ENCODE measurements at places on chromosomes 1 and 21. TPM values are rescaled to one million over a fixed set of nuclear protein-coding genes. Genes with fewer than 3 reads are reported as not detected.

- H3K4me1 ChIP-seq, result no peaks in the 10 kb centered on the region
- no peaks in the 10 kb centered on the region for H3K36me3 ChIP-seq
- no peaks in the 10 kb centered on the region for H3K27me3 ChIP-seq
- H3K27ac ChIP-seq, result no peak overlapping the region
- no peak for DNase-seq
- H3K4me3 ChIP-seq, result no peak overlapping the region
These were observed 12.4 kb downstream of the LYST start for GRCh38 chr1:235854347-235854746.

Gene LIN9
- 8.6 TPM for total RNA-seq

DNA sequence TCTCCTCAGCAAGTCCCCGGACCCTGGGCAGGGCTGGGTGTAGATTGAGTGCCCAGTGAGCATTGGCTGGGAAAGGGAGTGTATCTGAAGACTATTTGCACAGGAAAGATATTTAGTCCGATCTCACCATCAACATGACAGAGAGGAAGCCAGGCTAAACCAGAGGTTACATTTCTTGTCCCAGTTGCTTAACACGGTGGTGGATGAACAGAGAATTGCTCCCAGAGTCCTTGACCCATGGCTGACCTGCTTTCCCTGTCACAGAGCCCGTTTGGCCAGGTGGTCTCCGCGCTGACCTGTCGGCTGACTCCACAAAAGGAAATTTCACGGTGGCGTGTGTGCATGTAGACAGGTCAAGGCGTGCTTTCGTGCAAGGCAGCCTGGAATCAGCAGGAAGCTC, 83.5 kb downstream of the BEND5 start:
- H3K36me3 ChIP-seq, result no peaks in the 10 kb centered on the region
- DNase-seq, result no peak
- H3K27me3 ChIP-seq, result no peaks in the 10 kb centered on the region
- H3K4me3 ChIP-seq, result no peak overlapping the region
- H3K4me1 ChIP-seq, result no peaks in the 10 kb centered on the region

Gene OR2L8
- total RNA-seq, result not detected

Gene ANKRD35
- total RNA-seq, result 2.2 TPM

Gene MROH9
- not detected for total RNA-seq

DNA sequence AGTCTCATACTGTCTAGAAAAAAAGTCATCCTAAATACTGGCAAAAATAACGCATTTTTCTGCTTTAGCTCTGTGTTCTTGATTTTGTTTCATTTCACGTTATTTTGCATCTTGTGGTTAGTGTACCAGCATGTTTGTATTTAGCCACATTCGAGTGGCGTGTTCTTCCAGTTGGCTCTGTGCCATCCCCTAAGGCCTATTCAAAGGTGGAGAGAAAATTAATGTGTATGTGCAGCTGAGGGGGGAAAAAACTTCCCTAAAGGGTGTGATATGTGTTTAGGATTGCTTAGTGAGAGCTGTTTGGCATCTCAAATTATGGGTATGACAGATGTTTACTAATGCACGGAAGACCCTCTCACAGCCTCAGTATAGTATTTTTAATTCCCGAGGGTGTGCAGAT, 12.1 kb downstream of the DNAJC16 start:
- H3K4me1 ChIP-seq, result no peaks in the 10 kb centered on the region
- H3K27me3 ChIP-seq, result no peaks in the 10 kb centered on the region
- no peak overlapping the region for H3K27ac ChIP-seq

GRCh38 chr1:113307771-113308445, 82.4 kb upstream of the MAGI3 start:
- no peak for DNase-seq
- H3K27me3 ChIP-seq, result no peaks in the 10 kb centered on the region
- no peak overlapping the region for H3K27ac ChIP-seq

Gene MLLT11
- 6.3 TPM for total RNA-seq

Gene PCNT
- 14.7 TPM for total RNA-seq

DNA sequence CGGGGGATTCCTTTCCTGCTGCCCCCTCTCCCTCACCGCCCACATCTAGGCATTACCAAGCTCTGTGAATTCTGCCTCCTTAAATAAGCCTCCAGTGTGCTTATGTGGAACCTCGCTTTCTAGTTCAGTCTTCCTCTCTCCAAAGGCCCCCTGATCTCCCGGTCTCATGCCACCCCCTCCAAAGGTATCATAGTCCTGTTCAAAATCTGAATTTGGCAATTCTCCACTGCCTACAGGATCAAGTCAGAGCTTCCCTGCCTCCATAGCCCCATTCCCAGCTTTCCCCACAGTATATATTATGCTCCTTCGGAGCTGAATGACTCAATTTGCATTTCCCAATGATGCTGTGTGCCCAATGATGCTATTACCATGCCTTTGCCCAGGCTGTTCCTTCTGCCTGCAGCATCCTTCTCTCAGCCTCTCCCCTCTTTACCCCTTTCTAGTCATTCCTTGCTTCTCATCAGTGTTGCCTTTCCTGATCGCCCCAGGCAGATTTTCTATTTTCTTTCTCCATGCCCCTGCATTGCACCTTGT, 1.7 kb downstream of the AZIN2 start:
- no peak overlapping the region for H3K4me3 ChIP-seq
- DNase-seq, result no peak
- peaks cover 10% of the 10 kb centered on the region for H3K4me1 ChIP-seq
- H3K27me3 ChIP-seq, result no peaks in the 10 kb centered on the region

Gene C1orf198
- 39.7 TPM for total RNA-seq

DNA sequence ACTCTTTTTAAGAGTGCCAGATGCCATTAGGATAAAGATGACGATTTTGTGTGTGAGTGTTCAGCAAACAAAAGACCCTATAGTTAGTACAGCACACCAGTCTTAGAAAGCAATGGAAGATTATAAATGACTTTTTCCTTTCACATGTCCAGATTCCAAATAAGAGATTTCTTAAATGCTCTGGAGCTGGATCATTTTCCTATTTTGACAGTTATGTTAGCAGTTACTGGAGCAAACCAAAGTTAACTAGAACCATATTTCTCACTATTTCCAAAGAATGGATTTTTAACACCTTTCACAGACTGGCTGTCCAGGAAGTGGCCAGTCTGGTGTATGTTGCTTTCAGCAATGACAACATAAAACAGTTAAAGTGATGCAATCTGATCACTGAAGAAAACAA, 905.8 kb upstream of the ADGRL2 start:
- H3K27ac ChIP-seq, result no peak overlapping the region
- H3K4me1 ChIP-seq, result no peaks in the 10 kb centered on the region
- no peaks in the 10 kb centered on the region for H3K27me3 ChIP-seq
- no peak overlapping the region for H3K4me3 ChIP-seq
- DNase-seq, result no peak
- H3K36me3 ChIP-seq, result no peaks in the 10 kb centered on the region

DNA sequence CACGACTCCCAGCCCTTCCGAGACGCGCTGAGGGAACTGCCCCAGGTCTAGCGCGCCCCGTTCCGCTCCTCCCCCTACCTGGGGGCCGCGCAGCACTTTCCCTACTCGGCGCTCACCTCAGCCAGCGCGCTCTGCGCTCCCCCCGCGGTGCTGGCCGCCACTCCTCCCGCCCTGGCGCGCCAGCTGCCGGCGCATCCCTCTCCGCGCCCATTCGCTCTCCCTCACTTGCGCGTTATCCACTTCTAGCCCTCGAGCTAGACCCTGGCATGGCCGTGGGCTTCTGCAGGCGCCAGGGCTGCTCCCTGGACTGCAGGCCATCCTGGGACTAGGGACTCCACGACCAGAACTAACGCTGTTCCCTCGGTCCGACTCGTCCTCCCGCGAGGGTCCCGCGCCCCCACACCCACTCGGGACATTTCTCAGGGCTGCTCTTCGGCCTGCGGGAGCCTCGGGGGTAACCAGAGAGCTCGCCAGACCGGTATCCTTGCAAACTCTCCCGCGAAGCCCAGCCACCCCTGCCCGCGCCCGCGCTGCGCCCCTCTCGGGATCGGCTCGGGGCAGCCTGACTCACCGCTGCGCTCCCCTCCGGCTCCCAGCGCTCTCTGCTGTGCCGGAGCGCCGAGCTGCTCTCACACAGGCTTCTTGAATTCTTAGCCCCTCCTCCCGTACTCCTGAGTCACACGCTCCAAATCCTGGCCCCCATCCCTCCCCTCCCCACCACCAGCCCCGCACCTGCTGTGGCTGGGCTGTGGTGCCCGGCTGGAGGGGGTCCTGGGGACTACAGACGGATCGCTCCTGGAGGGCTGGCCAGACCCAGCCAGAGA, at the start of gene NGF:
Gene NGF (minus strand): TSS at position 617 of the 824 bp plus-strand sequence. CDS start 51,454 bp downstream, outside the sequence.
- H3K36me3 ChIP-seq, result no peaks in the 10 kb centered on the region
- H3K27me3 ChIP-seq, result no peaks in the 10 kb centered on the region
- peak within 1 kb of the TSS; percentile 84 for H3K4me3 ChIP-seq
- peaks cover 23% of the 10 kb centered on the region for H3K4me1 ChIP-seq

Gene CROCC
- total RNA-seq, result 37.6 TPM

Gene MSH4
- 0.80 TPM for total RNA-seq

Gene PTGFR
- 3.8 TPM for total RNA-seq

Gene HAO2
- not detected for total RNA-seq

Gene CELA2B
- 0.46 TPM for total RNA-seq

DNA sequence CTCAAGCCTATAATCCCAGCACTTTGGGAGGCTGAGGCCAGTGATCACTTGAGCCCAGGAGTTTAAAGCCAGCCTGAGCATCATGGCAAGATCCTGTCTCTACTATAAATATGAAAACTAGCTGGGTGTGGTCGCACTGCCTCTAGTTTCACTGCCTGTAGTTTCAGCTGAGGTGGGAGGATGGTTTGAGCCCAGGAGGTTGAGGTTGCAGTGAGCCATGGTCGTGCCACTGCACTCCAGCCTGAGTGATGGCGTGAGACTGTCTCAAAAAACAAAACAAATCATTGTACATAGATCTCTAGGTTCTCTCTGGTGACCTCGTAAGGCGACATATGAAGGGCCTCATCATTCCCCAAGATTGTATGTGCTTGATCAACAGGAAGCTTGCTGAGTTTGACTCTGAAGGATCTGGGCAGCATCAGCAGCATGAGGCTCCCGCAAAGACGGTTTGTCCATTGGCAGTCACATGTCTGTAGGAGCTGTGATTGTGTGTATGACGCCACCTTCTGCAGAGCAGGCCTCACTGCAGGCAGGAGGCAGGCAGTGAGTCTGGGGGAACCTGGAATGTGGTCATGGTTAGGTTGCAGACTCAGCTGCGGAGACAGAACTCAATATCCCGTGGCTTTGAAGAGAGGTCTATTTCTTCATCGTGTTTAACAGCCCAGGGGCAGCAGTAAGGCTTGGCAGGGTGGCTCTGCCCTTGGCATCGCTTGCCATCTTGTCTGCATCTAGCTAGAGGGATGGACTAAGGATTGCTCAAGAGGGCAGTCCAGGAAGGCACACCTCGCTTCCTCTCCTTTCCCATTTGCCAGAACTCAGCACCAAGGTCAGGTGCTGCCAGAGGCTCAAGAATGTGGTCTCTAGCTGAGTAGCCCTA, 14.0 kb downstream of the ATP5PO start:
- H3K4me1 ChIP-seq, result peaks cover 7% of the 10 kb centered on the region
- no peaks in the 10 kb centered on the region for H3K36me3 ChIP-seq
- no peak for DNase-seq
- H3K27ac ChIP-seq, result no peak overlapping the region

DNA sequence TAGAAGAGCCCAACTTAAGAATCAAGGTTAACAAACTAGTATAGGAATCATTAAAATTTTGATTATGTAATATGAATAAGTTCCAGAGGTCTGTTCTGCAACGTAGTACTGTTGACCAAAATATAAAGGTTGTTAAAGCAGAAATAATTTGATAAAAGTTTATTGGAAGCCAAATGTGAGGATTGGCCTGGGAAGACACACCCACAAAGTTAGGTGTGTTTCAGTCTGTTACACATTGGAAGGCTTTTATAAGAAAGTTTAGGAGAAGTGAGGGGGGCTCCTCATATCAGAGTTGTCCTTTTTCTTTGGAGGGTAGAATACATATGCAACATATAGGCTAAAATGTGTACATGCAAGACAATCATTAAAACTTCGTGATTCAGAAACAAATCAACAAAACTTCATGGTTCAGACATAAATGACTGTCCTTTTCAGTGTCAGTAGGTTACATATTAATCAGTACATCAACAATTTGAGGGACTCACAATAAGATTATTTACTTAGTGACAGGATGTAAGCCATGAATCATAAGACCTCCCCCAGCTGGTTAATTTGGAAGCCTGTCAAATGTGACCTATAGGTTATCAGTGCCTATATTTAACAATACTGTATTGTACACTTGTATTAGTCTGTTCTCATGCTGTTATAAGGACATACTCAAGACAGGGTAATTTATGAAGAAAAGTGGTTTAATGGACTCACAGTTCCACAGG, 245.0 kb upstream of the B3GALT2 start:
- no peaks in the 10 kb centered on the region for H3K27me3 ChIP-seq
- H3K4me1 ChIP-seq, result no peaks in the 10 kb centered on the region
- no peak for DNase-seq
- no peaks in the 10 kb centered on the region for H3K36me3 ChIP-seq

DNA sequence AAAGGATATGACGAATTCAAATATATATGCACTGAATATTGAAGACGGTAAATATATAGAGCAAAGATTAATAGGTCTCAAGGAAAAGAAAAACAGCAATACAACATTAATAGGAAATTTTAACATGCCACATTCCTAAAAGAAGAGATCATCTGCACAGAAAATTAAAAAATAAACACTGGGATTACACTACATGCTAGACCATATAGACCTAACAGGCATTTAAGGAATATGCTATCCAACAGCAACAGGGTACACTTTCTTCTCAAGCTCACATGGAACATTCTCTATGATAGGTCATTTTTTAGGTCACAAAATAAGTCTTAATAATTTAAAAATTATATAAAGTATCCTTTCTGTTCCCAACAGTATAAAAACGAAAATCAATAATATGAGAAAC, 1038.3 kb downstream of the KCNT2 start:
- no peak for DNase-seq
- H3K4me3 ChIP-seq, result no peak overlapping the region
- H3K27ac ChIP-seq, result no peak overlapping the region
- H3K4me1 ChIP-seq, result no peaks in the 10 kb centered on the region
- H3K27me3 ChIP-seq, result no peaks in the 10 kb centered on the region

Gene CDK18
- total RNA-seq, result 23.2 TPM

DNA sequence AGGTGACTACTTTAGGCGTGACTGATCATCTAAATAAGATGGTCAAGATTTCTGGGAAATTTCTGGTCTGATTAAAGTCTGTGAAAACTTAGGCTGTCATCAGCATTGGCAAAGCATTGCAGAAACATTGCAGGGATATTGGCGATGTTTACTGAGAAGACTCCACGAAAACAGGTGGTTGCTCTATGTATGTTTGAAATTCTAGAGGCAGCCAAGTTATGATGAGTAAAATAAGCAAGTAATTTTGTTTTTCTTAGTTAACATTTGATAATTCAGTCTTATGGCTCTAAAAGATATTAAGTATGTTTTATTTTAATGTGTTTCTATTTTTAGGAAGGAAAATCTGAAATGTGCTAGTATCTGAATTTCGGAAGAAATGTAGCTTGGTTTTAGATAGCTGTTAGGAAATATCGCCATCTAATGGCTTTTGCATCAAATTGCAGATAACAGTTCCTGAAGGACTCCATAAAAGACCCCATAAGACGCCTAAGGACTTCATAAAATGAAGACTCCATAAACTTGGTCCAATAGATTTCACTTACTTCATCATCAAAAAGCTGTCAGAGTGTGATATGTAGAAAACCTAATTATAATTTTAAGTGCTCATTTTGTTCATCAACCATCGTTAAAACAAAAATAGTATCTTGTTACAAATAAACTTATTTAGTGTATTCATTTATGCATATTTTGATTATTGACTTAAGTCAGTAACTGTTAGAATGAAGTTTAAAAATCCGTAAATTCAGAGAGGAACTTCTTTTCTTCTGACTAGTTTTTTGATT, 344.6 kb downstream of the RYR2 start:
- peaks cover 4% of the 10 kb centered on the region for H3K4me1 ChIP-seq
- no peaks in the 10 kb centered on the region for H3K36me3 ChIP-seq
- H3K27me3 ChIP-seq, result no peaks in the 10 kb centered on the region
- DNase-seq, result no peak

- H3K36me3 ChIP-seq, result no peaks in the 10 kb centered on the region
- H3K4me3 ChIP-seq, result no peak overlapping the region
- no peaks in the 10 kb centered on the region for H3K27me3 ChIP-seq
- peaks cover 5% of the 10 kb centered on the region for H3K4me1 ChIP-seq
- H3K27ac ChIP-seq, result no peak overlapping the region
These were observed 587 bp upstream of the SLC25A34 start for GRCh38 chr1:15735304-15736037.
